K562 (cell line): ENCODE measurements at places on chromosomes 5 and 9.

DNA sequence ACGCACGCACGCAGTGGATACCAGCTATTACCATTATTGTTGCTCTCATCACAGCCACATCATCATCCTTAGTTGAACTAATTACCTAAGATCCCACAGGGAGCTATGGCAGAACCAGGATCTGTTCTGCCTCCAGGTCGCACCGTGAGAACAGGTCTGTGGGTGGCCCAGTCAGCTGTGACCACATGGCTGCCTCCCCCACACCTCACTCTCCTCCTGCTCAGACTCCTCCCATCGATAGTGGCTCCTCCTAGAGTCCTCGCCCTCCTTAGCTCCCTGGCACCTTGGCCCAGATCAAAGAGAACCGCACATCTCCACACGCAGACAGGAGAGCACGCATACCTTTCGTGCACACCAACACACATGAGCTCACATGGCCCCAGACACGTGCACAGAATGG lies 32.4 kb upstream of the RPL26L1 start:
- DNase-seq, result no peak

GRCh38 chr5:160076997-160077396 lies 42.3 kb downstream of the PWWP2A start:
- DNase-seq, result no peak

- no peak for DNase-seq
Measured at GRCh38 chr5:59051951-59052350, 469.1 kb downstream of the RAB3C start.

DNA sequence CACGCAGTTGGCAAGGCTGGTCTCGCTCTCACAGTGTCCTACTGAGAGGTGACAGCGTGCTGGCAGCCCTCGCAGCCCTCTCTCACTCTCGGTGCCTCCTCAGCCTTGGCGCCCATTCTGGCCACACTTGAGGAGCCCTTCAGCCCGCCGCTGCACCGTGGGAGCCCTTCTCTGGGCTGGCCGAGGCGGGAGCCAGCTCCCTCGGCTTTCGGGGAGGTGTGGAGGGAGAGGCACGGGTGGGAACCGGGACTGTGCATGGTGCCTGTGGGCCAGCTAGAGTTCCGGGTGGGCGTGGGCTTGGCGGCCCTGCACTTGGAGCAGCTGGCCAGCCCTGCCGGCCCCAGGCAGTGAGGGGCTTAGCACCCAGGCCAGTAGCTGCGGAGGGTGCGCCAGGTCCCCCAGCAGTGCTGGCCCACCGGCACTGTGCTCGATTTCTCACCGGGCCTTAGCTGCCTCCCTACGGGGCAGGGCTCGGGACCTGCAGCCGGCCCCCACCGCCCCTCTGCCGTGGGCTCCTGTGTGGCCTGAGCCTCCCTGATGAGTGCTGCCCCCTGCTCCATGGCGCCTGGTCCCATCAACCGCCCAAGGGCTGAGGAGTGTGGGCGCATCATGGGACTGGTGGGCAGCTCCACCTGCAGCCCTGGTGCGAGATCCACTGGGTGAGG lies 15.7 kb upstream of the RNF180 start:
- no peak for DNase-seq

DNA sequence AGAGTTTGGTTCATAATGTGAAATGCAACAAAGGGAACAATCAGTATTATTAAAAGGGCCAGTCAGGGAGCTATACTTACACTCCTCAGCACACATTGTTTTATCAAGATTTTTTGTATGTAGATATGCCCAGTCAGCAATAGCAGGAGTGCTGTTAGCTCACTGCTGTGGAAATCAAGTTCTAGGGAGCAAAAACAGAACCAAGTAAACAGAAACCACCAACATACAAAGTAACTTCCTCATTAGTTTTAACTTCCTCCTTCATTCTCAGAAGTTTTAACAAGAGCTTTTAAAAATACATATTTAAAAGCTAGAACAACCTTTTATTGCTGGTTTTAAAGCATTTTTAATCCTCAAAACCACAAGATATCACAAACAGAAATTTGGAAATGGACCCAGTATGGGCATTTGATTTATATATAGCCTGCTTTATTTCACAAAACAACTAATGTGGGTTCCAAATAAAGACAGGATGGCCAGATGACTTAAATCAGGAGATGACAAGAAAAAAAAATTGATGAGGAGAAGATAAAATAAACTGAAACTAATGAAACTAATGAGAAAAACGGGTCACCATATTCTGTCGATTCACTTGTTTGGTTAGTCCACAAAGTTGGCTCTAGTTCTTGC lies 178.5 kb downstream of the ADAMTS12 start:
- DNase-seq, result no peak

DNA sequence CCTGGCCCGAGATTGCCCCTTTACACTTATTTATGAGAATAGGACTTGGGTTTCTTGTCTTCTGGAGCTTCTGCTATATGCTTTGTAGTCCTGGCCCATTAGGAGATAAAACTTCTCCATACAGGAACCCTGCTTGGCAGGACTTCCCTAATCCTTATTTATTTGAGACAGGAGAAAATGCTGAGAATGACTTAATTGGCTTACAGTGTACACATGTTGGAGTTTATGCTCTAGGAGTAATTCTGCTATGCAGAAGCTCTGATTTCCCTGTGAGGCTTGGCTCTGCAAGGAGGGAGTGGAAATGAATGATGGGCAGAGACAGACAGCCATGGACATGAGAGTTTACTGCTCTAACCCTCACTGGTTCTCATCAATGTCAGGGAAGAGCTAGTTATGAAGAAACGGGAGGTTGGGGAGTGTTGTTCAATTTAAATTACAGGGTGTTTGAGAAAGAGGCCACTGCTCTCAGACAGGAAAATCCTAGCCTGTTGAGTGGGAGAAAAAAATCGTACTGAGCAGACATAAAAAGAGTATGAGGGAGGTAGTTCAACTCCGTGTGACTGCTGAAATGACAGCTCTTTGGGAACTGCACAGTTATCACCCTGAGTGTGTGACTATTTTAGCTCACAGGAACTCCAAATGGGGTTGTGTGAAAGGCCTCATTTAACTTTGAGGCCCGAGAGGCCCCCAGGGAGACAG lies 37.5 kb downstream of the ACTBL2 start:
- no peak for DNase-seq

GRCh38 chr5:119524485-119524884 lies 72.2 kb downstream of the HSD17B4 start:
- no peak for DNase-seq

GRCh38 chr5:33612386-33612785 lies 171.6 kb downstream of the TARS1 start:
- no peak for DNase-seq

GRCh38 chr5:147805030-147805454 lies 22.5 kb upstream of the JAKMIP2 start:
- no peak for DNase-seq

GRCh38 chr9:91727316-91727861 lies 222.6 kb downstream of the ROR2 start:
- peak; percentile 74 for DNase-seq

DNA sequence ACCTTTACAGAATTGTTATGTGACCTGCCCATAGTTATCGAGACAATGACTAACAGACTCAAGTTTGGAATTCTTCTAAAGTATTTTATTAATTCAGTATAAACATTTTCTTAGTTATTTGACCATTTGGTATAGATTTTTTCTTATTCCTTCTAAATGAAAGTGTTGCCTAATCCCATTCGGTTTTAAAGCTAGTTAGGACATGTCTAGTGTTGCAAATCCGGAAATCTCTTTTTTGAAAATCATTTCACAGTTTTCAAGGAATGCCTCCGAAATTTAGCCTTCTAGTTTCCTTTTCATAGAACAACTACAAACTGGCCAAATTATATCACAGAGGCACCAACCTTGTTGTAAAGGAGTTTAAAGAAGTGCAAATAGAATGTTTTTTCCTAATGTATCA lies 171.8 kb downstream of the XRCC4 start:
- DNase-seq, result no peak

DNA sequence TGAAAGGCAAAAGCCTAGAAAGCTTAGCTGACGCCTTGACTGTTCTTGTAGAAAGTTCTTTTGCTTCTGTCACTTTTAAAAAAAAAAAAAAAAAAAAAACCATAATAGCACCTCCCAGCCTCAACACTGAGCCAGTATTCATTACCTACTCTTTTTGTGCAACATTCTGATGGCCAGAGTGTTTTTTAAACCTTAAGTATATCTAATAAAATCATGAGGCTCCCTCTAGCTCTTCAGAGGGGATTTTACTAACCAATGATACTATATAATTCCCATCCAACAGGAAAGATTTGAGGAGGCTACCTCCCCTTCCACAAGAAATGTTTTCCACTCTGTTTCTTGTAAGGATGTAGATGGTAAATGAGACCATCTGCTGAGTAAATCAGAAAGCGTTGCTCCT lies 3.9 kb downstream of the BNC2 start:
- DNase-seq, result no peak

DNA sequence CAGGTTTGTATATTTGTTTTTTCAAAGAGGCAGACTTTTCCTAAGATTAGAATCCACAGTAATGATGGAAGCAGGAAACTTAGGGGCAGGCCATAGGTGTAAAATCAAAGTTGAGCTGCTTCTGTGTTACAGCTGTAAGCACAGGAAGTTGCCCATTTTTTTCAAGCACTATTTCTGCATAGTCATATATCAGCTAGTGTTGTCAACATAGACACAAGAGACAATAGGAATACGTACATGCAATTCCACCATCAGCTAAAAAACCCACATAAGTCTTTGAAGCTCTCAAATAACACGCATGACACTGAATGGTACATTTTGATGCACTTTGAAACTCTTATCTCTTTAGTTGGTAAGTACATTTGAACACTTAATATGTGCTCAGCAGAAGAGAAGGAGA lies 20.2 kb upstream of the SMIM15 start:
- no peak for DNase-seq

DNA sequence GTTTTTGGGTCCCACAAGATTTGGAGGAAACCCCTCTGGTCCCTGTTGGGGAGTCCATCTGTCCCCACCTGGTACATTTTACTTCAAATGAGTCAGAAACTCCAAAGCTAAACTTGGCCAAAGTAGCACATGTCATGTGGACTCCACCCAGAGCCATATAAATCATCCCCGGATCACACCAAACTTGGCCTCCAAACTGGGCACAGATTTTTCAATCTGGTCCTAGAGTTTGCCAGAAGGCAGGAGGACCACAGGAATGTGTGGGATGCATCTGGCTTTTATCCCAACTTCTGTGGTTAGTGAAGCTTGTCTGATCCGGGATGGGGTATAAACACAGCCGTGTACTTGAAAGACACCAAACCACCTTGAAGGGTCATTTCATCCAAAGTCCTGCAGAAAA lies 66.3 kb downstream of the MAT2B start:
- DNase-seq, result no peak

- DNase-seq, result no peak
Measured at GRCh38 chr5:165859251-165859650, 2353.8 kb downstream of the MAT2B start.

- no peak for DNase-seq
Measured at GRCh38 chr5:144308906-144309670, 138.4 kb downstream of the KCTD16 start.

- no peak for DNase-seq
Measured at GRCh38 chr9:122020398-122020797, 72.7 kb downstream of the TTLL11 start.

GRCh38 chr9:135474915-135475314 lies 4.7 kb upstream of the PPP1R26 start:
- DNase-seq, result peak; percentile 73

- DNase-seq, result no peak
Measured at GRCh38 chr5:96440185-96440538, 7.1 kb upstream of the PCSK1 start.

DNA sequence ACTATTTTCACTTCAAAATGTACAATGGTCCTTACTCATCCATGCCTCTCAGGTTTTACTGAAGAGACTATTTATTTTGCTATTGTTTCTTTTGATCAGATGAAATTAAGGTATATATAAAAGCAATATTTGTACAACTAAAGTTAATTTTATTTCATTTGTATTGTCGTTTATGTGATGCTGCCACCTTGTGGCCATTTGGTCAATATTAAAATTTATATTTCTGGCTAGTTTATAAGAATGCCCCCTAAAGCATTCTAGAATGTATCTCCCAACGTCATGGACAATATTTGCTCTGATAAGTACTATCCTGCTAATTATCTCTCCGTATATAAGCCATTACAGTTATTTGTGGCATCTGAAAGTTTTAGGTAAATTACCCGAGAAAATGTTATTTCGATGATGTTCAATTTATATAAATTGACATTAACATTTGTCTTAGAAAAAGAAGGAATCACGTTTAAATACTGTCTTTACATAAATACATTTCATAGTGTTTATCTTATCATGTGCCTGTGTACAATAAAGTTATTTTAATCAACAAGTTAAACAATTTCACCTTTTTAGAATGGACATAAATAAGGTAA lies 680.0 kb downstream of the TAF11L14 start:
- DNase-seq, result peak; percentile 20
